Mucosa of descending colon (tissue), 3 donors: ENCODE measurements at places on chromosomes 6 and 20. TPM values are rescaled to one million over a fixed set of nuclear protein-coding genes. Genes with fewer than 3 reads are reported as not detected.

DNA sequence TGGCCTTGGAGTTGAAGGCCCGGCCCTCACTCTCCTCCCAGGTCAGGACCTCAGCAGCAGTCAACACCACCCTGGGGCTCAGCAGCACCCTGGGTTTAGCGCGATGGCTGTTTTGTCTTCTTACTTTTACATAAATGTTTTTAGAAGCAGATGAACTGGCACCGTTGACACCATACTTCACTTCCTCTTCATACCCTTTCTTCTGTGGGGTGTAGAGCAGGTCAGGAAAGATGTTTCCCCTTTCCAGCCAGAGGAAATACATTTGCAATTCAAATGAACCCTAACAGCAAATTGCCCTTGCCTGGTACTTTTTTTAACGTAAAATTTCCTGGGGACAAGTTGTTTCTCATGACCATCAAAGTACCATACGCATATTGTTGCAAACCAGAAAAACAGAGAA lies 54.7 kb upstream of the SNX9 start:
- no peak for DNase-seq

DNA sequence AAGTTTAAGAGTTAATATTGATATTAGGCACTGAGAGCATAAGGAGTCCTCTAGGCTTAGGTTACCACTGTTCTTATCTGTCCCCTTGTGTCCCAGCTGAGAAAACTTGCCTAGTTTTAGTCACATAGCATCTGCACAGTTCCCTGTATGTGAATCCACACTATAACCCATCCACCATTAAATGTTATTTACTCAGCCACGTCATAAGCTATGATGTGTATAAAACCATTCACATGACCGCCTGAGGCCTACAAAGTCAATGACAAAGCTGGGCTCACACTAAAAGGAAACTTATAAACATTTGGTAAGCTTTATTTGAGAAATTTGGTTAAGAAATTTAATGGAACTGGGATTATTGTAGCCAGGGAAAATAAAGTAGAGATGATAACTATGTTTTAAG lies 59.2 kb upstream of the TFAP2D start:
- no peak for DNase-seq

- DNase-seq: peak; percentile 2
Observed at GRCh38 chr20:57660922-57661745, 40.9 kb upstream of the ZBP1 start.

Gene NOTCH4
- 1.5 TPM for total RNA-seq

Gene UNC5CL
- 3.4 TPM for total RNA-seq

Gene SLC13A3
- 0.27 TPM for total RNA-seq

Gene BTNL2
- not detected for total RNA-seq
